COLO829 (cell line): ENCODE measurements at places on chromosomes 6 and 20.

DNA sequence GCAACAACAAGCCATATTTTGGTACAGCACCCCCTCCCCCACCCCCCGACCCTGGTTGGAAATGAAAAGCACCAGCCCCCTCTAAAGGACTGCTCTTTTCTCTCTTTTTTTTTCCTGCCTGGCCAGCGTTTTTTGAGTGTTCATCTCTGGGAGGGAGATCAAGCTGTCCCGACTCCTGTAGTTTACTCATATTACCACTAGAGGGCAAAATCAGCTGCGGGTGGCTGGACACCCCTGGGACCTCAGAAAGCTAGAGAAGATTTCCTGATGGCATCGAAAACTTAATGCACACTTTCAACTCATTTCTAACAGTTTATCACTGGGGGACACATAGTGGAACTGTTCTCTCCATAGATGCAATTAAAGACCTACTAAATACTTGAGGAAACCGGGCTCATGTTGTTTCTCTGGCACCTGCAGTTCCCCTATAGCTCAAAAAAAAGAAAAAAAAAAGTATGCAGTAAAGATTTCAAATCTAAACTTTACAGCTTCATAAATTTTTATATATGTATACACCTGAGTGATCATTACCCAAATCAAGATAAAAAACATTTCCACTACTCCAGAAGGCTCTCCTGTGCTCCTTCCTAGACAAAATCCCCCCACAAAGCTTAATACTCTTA lies 24.4 kb downstream of the CNBD2 start:
- peak; percentile 87 for DNase-seq

DNA sequence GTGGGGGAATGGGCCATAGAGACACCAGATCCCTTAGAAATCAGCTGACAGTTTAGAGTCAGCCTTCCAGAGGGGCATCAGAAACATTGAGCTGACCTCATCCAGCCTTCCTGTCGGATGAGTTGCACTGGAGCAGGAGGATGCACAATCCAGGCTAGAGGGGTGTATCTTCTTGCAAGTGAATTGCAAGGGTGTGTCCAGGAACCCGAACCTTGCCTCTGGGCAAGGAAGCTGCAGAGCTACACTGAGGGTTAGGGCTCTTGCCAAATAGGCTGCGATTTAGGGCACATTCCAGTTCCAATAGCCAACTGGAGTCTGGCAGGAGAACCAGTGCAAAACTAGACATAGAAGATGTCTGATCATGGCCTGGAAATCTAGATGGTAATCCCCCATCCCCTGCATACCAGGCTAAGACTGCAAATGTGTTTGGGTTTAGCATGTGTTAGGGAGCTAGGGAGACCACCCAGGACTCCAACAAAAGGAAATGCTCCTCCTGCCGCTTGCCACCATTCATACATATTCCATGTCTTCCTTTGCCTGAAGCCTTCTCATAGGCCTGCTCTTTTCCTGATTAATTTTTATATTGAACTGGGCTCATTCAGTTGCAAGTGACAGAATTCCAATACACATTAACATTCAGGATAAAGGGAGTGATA lies 6.3 kb upstream of the UTRN start:
- DNase-seq, result no peak

DNA sequence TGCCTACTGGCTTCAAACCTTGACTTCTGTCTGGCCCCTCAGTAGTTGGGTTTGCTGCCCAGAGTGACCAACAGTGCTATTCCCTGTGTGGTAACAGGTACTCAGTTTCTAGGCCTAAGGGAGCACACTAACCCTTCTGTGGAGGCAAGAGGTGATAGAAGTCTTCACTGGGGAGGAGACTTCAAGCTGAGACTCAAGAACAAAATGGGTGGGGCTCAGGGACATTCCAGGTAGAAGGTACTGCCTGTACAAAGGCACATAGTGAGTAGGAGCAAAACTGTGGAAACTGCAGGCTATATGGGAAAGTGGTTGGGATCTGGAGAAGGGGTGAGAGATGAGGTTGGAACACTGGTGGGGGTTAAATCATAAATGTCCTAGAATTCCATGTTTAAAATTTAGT lies 2.3 kb upstream of the SCAND1 start:
- DNase-seq, result no peak

- no peak for DNase-seq
Observed at GRCh38 chr20:3933218-3933617, 44.0 kb downstream of the PANK2 start.

DNA sequence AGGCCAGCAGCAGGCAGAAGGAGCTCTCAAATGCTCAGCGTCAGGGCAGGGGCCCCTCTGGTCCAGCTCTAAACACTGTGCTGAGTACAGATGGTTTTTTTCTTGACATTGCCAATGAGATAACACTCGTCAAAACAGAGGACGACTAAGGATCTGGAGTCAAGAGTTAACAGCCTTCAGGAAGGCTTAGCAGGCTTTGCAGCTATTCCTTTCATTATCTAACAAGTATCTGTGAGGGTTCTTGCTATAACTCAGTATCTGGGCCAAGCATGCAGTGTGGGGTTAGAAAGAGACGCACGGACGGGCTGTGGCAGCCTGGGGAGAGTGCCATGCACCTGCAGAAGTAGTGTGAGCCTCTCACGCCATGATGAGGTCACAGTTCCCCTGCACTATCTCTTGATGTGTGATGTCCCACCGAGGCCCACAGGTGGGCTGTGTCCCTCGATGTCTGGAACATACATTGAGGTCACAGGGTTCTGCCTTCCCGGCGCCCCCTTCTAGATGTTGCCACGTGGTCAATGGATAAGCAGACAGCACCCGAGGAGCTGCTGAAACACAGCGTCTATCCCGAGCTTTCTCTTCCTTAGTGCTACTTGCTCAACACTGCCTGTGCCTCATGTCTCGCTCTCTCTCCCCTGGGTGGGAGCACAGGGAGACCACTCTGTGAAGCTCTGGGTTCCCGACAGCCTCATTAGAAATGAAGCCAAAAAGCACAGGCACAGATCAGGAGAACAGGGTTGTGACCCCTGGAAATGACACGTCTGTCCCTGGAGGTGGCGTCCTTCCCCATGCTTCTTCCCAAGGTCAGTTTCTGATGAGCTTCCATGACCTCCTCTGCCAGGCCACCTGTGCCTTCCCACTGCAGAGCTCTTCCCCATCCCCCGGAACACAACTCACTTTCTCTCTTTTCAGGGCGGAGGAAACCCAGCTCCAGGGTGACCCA lies 85.5 kb upstream of the RPS6KA2 start:
- no peak for DNase-seq

- DNase-seq, result no peak
Observed at GRCh38 chr6:25387911-25388310, 108.7 kb downstream of the CARMIL1 start.
